ENCODE measurements at places on chromosomes 1 and 21. TPM values are rescaled to one million over a fixed set of nuclear protein-coding genes. Genes with fewer than 3 reads are reported as not detected.
A peak's percentile ranks its signal among the peaks of the same experiment; 100 is the strongest.

- DNase-seq: no peak
Measured at GRCh38 chr1:37667023-37667671, 25.2 kb upstream of the CDCA8 start.

DNA sequence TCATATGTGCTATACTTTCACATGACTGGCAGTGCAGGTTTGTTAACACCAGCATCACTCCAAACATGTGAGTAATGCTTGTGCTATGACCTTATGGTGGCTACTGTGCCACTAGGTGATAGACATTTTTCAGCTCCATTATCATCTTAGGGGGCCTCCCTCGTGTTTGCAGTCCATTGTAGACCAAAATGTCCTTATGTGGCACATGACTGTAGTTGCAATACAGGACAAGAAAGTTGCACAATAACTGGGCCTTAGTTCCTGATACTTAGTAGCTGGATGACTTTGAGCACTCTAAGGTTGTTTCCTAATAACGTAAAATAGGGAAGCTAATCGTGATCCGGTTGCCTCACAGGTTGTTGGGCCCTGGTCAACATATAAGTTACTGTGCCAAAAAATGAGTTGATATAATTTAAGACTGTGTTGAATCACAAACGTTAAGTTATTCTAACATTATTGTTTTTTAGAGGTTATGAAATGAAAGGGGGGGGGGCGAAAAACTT lies 511 bp upstream of the SNX27 start:
- peak; percentile 83 for DNase-seq

GNAT2 gene
- total RNA-seq: 0.18 TPM

DNA sequence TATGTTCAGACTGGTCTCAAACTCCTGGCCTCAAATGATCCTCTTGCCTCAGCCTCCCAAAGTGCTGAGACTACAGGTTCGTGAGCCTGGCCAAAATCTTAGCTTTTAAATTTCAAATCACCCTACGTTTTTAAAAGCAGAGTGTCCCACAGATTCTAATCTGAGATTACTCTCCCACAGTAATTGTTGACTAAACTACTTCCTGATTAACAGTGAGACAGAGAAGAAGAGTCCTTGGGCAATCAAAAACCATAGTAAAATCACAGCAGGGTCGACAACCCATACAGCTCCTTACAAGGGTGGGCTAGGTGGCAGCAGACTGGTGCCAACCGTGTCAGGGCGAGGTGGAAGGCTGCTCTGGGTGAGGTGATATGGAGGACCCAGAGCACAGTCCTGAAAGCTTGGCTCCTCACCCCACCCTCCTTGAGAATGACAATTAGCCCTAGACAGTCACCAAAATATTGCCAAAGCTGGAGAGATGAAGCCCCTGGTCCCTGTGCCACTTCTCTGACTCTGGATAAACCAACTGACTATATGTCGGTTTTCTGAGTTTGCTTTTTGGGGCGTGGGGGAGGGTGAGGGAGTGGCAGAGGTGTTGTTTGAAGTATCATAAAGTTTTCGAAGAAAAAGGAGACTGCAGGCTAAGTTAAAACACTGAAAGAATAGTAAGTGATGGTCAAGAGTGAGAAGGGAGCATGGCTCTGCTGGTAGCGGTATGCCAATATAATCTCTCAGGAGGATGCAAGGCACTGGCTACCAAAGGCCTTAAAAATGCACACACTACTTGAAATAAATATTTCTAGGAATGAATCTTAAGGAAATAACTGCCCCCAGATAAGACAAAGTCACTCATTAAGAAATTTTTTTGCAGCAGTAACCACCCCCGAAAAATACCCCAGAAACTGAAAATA lies 86.8 kb downstream of the SLC45A1 start:
- DNase-seq: no peak

GJB3 gene
- not detected for total RNA-seq
